ENCODE measurements at places on chromosomes 7 and 10.

- peak; percentile 43 for DNase-seq
Observed at GRCh38 chr7:7565746-7566650, 686 bp upstream of the MIOS start.

- DNase-seq: no peak
Observed at GRCh38 chr7:20896996-20897395, 110.3 kb upstream of the SP8 start.

DNA sequence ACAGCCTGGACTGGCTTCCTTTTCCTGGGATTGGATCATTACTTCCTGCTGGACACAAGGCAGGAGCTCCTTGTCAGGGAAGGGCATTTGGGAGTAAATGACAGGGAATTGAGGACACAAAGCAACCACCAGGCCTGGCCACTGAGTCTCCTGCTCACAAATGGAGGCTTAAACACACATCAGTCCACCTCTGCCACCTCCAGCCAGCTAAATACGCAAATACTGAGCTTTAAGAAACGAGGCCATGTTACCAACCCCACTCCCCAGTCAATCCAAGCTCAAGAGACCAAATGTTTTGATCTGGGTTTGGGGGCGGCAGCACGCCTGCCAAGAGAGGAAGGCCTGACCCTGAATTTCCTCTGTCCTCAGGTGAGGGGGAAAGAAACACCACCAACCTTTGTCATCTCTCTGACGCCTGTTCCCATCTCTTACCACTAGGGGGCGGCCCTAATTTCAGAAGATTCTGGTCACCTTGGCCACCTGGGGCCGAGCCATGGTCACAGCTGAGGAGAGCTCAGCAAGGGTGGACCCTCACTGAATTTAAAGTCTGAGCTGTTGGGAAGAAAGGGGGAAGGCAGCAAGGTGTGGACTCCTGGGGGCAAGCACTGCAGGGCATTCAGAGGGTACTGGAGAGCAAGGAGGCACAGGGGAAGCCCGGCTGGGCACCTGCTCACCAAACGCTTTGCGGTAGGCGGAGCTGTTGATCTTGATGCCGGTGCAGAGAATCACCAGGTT, 16.5 kb downstream of the AIFM2 start:
- peak; percentile 61 for DNase-seq

- DNase-seq: no peak
Observed at GRCh38 chr10:33087922-33088321, 129.9 kb upstream of the ITGB1 start.

GRCh38 chr7:112594397-112594796, 113.6 kb downstream of the LSMEM1 start:
- no peak for DNase-seq

- no peak for DNase-seq
Observed at GRCh38 chr10:113291413-113291812, 261.4 kb upstream of the HABP2 start.

- no peak for DNase-seq
Observed at GRCh38 chr10:35251373-35252100, 84.8 kb upstream of the CCNY start.

GRCh38 chr10:54203401-54203800, 597.6 kb downstream of the PCDH15 start:
- DNase-seq: no peak

Data from left colon (tissue), 2 donors.